ENCODE measurements at places on chromosomes 12 and 14.

GRCh38 chr12:131063413-131063812 lies 109.7 kb downstream of the ADGRD1 start:
- no peak for DNase-seq

GRCh38 chr14:70666361-70666686 lies 24.6 kb downstream of the TTC9 start:
- no peak for DNase-seq

DNA sequence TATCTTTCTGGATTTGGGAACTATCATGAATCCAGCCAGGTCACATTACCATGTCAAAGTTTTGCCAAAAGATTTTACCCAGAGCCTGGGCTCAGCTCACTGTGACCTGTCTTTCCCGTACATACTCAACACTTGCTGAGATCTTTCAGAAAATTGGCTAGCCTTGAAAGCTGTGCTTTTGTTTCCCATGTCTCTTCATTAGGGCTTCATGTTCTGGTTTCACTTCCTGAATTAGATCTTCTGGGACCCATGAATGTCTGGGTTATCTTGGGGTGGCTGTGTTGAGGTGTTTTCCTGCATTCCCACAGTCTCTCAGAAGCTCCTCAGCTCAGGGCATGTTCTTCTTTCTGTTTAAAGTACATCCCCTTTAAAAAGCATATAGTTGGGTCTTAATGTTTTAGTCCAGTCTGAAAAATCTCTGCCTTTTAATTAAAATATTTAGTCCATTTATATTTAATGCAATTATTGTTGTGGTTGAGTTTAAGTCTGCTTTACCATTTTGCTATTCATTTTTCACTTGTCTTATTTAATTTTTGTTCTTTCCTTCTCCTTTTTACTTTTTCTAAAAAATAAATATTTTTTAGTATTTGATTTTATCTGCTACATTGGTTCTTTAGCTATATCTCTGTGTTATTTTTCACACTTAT lies 242.7 kb downstream of the VRK1 start:
- no peak for DNase-seq

DNA sequence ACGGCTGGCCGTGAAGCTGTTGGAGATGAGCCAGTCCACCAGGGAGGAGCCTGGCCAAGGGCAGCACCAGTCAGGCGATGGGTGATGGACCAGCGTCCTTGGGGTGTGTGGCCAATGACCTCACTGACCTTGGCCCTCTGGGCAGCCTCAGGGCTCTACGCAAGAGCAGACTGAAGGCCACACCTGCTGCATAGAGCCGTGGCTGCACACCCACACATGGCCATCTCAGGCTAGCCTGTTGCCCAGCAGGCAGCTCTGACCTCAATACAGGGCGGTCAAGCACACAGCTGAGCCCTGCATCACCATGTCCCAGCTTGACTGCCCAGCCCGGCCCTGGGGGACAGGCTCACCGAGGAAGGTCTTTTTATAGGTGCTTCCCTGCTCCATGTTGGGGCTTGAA lies 19.2 kb downstream of the PLEK2 start:
- no peak for DNase-seq

DNA sequence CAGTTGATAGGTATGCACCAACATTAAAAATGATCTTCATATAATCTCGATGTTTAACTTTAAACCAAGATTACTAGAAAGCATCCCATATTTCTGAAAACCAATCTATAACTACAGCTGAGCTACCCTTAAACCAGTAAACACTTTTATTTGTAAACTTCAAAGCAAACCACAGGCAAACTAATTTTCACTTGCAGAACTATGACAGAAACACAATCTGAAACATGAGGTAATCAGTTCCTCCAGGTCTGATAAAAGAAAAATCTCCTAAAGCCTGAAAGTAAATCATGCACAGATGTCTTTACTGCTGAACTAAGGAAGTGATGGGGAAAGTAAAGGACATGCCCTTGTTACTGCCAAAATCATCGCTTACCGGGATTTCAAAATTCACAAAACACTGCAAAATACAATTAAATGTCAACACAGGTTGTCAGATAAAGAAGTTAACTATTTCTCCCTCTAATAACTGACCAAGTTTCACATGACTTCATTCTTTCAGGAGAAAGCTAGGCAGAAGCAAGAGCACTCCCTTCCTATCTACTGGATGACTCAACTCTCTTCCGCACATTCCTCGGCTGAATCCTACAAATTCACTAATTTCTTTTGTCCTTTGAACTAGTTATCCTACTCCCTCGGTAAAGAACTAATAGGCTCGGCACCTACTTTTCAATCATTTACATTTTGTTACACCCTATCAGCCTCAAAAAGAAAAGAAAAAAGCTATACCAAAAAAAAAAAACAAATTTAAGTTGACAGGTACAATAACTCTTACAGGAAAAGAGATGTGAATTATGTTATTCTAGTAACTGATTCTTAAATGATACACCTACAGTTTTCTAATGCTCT lies 1.4 kb downstream of the EEA1 start:
- no peak for DNase-seq

DNA sequence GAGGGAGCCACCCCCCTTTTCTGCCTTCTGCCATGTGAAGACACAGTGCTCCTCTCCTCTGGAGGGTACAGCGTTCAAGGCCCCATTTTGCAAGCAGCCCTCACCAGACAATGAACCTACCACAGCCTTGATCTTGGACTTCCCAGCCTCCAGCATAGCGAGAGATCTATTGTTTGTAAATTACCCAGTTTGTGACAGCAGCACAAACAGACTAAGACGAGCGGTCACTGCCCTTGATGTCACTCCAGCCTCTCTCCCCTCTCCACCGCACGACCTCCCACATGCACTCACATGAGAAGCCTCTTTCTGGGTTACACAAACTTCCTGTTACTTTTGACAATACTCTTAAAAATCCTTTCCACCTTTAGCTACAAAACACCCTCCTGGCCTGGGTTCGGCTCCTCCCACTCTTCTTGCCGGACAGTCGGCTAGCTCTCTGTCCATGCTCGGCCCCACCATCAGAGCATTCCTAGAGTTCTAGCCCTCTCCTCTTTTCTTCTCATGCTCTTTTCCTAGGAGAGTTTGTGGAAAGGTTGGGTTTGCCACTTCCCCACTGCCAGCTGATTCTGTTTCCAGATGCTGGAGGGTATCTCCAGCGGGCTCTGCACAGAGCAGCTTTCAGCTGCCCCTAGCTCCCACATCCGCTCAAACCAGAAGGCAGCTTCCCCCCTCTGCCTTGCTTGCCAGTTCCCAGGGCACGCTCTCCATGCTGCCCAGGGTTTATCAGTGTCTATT lies 124.3 kb downstream of the FOXN3 start:
- DNase-seq, result no peak

DNA sequence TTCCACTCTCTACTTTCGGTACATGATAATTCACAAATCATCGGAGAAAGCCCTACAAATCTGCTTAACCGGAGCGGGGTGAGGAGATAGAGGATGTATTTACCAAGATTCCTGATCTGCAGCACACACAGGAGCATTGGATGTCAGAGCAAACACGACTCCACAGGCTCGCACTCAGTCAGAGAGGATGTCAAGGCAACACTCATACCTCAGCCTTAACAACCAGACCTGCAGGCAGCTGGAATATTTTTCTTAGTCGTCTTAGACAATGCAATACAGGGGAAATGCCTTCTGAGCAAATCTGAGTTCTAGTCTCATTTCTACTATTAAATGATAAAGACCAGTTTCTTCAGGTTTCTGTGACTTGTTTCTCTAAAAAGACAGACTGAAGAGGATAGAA lies 159.3 kb upstream of the CPNE8 start:
- DNase-seq, result no peak

- DNase-seq, result no peak
Observed at GRCh38 chr14:54317391-54317790, 79.4 kb upstream of the CDKN3 start.

GRCh38 chr12:20030826-20031225 lies 337.5 kb upstream of the PDE3A start:
- no peak for DNase-seq

- DNase-seq, result no peak
Observed at GRCh38 chr14:99236386-99237138, 35.4 kb downstream of the BCL11B start.

DNA sequence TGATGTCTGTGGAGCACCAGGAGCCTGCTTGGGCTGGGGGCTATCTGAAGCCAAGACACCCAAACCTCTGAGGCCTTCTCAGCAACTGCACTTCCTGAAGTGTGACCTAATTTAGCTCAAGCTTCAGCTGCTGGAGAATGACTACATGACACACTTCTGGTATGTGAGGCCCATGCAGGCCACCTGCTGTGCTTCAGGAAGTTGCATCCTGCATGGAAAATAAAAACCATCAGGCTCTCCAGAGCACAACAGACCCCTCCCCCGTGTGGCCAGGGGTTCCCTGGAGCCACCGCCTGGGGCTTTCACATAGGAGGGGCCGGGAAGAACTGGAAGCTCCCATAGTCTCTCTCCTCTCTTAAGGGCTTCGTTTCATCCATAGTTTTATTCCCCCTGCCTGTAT lies 217.7 kb downstream of the SLC15A4 start:
- no peak for DNase-seq

DNA sequence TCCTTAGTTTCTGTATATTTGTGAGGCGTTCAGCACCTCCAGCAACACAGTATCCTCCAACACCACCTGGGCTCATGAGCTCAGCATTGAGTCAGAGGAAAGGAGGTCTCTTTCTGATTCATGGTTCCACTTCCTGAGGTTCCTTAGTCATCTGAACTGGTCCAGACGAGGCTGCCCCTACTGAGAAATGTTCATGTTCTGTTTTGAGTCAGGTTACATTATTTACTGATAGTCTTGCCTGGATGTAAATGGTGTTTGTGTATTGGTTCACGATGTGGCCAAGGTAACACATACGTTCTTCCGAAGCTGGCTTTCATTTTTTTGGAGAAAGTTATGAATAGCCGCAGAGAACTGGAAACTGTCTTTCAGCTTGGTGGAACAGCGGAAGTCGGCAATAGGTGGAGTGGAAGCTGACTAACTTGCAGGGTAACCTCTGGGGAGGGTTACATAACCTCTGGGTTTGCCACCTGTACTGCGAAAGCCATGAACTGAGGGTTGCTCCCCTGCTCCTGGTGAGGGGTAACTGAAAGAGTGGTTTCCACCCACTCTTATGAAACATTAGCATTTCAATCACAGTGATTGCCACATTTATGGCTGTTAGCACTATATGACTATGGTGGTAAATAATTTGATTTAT lies 42.2 kb upstream of the MANSC4 start:
- DNase-seq, result peak; percentile 36

GRCh38 chr12:58894040-58894439 lies 26.3 kb downstream of the LRIG3 start:
- no peak for DNase-seq

GRCh38 chr12:87302126-87302745 lies 727.0 kb downstream of the C12orf50 start:
- DNase-seq, result no peak

GRCh38 chr12:127944211-127944899 lies 322.6 kb upstream of the TMEM132C start:
- no peak for DNase-seq

- no peak for DNase-seq
Observed at GRCh38 chr14:60508707-60509437, at the start of gene SIX6. Gene SIX6 (plus strand): TSS chr14:60509146. CDS start chr14:60509399, 253 bp downstream.

DNA sequence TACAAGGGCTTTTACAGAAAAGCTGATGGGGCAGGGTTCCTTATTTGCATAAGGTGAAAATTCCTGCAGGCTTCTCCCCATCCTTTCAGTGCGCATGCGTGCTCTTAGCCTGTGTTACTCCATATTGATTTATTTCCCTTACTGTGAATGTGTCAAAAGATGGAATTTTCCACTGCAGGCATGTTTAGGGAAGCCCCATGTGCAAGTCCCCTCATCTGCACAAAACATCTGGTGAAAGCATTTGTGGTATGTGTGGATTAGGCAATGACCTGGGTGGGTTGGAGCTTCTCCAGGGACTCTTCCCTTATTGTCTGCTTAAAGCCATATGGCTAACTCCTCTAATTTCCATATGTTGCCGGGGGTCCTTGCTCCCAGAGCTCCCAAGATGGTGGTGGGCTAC lies 912.7 kb upstream of the LRFN5 start:
- no peak for DNase-seq

DNA sequence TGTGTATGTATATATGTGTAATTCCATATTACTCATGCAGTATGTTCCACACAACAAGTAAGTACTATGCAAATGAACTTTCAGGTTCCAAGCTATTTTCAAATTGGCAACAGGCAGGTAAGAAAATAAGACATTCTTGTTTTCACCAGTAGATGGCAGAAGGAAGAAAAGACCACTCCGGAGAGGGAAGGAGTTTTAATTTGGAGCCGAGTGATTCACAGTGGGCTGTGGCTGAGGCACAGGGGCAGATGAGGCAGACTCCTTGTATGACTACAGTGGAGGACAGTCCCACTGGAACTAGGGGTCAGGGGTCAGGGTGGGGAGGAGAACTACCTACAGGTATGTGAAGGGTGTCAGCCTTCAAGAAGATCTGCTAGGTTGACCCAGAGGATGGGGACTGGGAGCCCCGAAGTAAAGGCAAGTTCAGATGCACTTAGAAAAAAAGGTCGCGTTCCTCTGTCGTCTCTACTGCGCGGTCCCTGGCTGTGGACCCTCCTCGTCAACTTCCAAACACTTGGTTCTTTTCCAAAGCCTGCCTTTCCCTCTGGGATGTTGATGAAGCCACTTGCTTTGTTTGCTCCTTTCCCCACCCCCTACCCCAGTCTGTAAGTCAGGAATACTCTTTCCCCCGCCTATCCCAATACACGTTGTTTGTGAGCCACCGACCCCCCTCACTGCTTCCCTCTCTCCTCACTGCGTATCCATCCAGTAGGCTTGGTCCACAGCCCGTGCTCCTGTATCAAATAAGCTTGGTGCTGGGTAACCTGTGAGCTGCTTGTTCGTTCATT lies 24.1 kb downstream of the DDX47 start:
- no peak for DNase-seq

GRCh38 chr14:104138718-104139459 lies 502 bp downstream of the KIF26A start:
- no peak for DNase-seq

DNA sequence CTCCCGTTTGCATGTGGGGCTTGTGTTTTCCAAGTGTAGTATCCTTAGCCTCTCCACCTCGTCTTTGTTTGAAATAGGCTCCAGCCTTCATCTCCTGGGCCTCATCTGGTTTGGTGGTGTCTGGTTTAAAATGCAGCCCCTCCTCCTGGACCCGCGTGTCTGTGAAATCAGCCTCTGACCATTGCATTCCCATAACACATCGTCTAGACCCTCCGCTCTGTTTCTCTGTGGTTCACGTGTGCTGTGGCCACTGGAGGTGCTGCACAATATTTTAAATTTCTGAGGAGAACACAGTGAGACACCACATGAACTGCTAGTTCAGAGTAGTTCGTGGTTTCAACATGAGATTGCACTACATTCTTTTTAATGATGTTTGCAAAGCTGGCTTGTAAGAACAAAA lies 35.6 kb downstream of the UBE3B start:
- no peak for DNase-seq

- no peak for DNase-seq
Observed at GRCh38 chr12:41142376-41142775, 45.7 kb upstream of the PDZRN4 start.

DNA sequence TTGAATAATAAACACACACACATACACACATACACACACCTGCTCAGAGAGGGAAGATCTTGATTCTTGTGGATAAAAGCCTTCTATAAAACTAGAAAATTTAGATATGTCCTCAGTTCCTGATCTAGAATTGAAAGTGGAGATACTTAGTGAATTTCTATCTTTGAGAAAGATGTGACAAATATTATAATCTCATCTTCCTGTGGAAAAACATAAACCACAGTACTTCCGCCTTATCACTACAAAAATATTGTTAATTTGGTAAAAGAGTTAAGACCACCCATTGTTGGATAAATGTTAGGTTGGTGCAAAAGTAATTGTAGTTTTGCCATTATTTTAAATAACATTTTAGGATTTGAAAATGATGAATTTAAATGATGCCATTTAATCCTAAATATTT lies at the start of gene KLRK1:
TSS of gene KLRK1 (minus strand) at position 138 of the 400 bp plus-strand sequence. CDS start 1,231 bp downstream, outside the sequence.
- DNase-seq, result no peak

GRCh38 chr12:52684431-52684830 lies 4.2 kb upstream of the KRT1 start:
- no peak for DNase-seq

Data from stimulated activated CD4-positive, alpha-beta T cell treated with anti-CD3 and anti-CD28 coated beads, Interleukin-15, amount 100 ng/mL, for 1 hour (primary cell).